ENCODE measurements at places on chromosomes 6 and 20.

DNA sequence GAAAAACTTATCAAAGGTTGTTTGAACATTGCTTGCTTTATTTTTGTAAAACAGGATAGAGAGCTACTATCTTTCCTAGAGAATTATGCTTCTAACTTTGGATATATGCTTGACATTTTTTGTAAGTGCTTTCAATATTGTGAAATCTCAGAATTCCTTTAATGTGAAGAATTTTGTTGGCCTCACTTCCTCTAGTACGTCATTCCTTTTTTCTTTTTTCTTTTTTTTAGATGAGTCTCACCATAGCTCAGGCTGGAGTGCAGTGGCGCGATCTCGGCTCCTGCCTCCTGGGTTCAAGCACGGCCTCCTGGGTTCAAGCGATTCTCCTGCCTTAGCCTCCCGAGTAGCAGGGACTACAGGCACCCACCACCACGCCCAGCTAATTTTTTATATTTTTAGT, 668.1 kb downstream of the RFPL4B start:
- no peak for DNase-seq

- DNase-seq: no peak
Observed at GRCh38 chr6:140566781-140567277, 1192.4 kb upstream of the CITED2 start.

DNA sequence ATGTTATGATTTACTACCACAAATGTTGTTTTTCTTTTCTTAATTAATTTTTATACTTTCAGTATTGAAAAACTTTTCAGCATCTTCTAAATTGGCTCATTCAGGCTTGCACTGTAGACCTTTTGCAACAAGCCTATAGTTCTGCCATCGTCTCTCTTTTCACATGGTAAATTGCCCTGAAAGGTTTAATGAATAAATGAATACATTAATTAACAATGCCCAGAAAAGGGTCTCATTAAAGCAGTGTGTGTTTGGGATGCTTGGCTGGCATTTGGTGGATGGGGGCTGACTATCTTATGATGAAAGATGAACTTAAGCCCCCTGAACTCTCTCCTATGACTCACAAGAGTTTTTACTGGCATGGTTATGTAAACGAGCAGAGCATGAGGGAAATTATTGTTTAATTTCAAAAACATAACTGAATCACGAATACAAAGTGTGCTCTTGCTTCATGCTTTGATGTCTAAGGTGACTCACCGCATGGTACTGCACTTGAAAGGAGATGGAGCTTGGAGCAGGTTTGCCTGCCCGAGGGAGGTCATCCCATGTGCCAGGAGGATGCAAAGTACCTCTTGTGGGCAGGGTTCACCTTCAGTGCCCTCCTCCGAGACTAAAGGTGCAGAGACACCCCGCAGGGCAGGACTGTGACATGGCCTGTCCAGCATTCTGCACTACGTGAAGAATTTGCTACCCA, 13.8 kb upstream of the PCK1 start:
- DNase-seq: no peak

- no peak for DNase-seq
Observed at GRCh38 chr6:97053643-97054411, 129.3 kb downstream of the KLHL32 start.

DNA sequence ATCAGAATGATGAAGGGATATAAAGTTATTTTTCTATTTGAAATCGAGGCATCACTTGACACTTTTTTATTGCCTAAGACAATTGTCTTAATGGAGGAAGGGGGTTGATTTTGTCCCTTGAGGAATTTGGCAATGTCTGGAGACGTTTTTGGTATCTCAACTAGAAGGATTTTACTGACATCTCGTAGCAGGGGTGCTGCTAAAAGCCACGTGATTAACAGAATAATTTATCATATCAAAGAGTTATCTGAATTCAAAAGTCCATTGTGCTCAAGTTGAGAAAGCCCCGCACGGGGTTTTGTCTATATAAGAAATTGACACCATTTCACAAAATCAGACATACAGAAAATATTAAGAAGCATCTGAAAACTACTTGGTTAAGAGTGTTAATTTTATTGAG, 1.5 kb upstream of the TAAR6 start:
- no peak for DNase-seq

Data from CD4-positive, alpha-beta T cell treated with Interleukin-4 for 4 hours (primary cell).